Naive thymus-derived CD8-positive, alpha-beta T cell (primary cell): ENCODE measurements at places on chromosomes 2 and 18. TPM values are rescaled to one million over a fixed set of nuclear protein-coding genes. Genes with fewer than 3 reads are reported as not detected.

The EML6 gene
- total RNA-seq = 1.4 TPM

- peaks cover 14% of the 10 kb centered on the region for H3K36me3 ChIP-seq
- DNase-seq = no peak
- H3K4me3 ChIP-seq = peak overlapping the region; percentile 80
- H3K4me1 ChIP-seq = peaks cover 36% of the 10 kb centered on the region
Observed at GRCh38 chr2:174327841-174328113, 7.0 kb upstream of the SP9 start.

The FEZ2 gene
- 15.2 TPM for total RNA-seq

GRCh38 chr2:95007822-95008221 lies 17.7 kb upstream of the MAL start:
- H3K27me3 ChIP-seq = peaks cover under 1% of the 10 kb centered on the region
- no peak for DNase-seq
- H3K4me1 ChIP-seq = peaks cover 6% of the 10 kb centered on the region
- no peak overlapping the region for H3K27ac ChIP-seq

The CYTIP gene
- 308 TPM for total RNA-seq
